ENCODE measurements at places on chromosomes 3 and 15.

DNA sequence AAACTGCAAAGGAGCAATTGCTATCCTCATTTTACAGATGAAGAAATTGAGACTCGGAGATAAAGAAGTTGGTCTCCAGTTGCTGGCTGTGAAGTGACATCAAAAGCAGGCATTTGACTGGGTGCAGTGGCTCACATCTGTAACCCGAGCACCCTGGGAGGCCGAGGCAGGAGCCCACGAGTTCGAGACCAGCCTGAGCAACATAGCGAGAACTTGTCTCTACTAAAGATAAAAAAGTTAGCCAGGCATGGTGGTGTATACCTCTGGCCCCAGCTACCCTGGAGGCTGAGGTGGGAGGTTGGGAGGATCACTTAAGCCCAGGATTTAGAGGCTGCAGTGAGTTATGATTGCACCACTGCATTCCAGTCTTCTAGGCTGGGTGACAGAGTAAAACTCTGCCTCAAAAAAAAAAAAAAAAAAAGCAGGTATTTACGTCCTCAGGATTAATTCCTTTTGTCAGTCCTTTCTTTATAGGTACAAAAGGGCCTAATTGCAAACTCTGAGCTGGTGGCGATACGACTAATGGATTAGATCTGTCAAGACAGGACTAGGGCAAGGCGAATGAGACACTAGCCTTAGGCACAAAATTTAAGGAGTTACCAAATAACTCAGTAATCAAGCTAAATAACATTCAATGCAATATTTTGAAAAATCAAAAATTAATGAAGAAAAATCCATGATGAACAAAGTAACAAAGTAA lies 5.9 kb upstream of the DNASE1L3 start:
- no peak for DNase-seq

DNA sequence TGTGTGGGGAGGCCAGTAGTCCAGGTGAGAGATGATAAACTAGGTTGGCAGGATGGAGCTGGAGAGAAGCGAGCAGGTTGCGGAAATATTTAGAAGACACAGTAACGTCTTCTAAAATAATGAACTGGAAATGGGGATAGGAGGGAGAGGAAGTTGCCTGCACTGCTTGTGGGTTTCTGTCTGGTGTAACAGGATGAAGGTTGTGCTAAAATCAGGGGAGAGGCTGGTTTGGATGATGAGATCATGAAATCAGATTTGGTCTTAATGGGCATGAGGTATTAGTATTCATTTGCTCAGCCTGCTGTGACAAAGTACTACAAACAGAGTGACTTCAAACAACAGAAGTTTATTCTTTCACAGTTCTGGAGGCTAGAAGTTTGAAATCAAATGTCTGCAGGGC lies 32.1 kb upstream of the TNFAIP8L3 start:
- DNase-seq, result no peak

DNA sequence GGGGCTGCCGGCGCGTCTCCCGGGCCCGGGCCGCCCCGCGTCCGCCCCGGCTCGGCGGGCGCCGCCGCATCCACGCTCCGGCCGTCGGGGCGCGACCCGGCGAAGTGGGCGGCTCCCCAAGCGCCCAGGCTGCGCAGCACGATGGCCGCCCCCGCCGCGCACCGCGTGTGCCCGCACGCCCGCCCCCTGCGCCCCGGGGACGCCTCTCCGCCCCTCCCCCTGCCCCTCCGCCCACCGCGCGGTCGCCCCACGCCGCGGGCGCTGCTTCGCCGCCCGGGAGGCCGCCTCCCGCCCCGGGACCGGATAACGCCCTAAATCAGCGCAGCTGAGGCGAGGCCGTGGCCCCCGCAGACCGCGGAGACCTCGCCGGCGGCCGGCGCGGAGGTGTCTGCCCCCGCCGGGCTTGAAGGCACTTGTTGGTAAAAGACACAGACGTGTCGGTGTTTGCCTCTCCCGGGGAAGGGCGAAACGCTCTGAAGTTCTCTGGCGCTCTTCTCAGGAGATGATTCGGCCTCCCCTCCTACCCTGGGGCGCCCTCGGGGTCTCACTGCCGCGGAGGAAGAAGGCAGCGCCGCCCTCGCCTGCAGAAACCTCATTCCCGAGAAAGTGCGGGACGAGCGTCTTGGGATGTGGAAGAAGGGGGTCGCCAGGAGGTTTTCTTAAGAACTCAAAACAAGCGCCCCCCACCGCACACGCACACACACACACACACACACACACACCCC lies at the start of gene BNC1:
BNC1 (minus strand) TSS at position 106 of the 725 bp plus-strand sequence; CDS start at position 70, 36 bp downstream.
- DNase-seq, result no peak

DNA sequence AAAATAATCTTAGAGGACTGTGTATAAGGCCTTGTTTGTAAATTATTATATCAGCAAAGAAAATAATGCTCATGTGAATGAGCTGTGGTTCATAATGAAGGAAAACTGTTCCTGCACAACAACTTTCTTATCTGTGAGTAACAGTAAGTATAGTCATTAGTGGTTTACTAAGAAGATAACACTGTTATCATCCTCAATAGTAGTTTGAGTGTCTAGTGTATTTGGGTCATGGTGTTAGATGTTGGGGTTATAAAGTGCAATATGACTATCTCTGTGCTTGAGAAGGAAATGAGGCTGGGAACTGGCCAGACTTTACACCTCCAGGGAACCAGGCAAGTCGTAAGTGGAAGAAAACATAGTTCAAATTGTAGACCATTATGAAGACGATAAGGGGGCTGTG lies 15.6 kb downstream of the VPS8 start:
- DNase-seq, result no peak

DNA sequence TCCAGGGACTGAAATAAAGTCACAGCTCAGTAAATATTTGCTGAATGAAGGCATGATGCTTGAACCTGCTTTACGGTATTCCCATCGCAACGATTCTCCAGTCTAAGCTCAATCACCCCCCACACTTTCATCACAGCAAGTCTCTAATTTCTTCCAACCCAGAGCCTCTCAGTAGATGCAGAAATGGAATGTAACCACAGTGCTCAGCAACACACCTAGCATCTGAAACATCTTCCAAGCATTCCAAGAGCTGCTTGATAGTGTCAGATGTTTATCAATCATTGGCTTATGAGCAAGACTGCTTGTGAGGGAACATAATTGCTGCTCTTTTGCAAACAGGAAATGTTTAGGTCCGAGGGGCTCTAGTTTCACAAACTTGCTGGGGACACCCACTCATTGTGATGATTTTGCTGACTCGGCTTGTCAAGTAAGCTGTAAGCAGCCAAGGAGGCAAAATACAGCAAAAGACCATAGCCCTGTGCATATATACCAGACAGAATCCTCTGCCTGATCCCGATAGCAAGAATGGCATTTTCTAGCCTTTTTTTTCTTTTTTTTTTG lies 751.2 kb downstream of the NR2F2 start:
- no peak for DNase-seq

DNA sequence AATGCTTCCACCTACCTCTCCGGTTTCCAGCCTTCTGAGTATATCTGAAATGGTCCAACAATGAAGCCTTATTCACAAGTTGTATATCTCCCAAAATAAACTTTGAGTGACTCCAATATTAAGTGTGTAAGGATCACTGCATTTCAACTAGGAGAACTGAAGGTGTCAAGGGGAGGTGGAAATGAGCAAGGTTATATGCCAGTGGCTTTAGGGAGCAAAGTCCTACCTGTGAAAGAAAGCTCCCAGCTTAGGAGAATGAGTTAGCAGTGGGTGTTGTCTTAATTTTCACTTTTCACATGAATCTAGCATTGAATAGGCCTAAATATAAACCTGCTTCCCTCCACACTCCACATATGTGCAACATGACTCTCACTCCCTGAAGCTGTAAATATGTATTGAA lies 29.0 kb downstream of the LMCD1 start:
- no peak for DNase-seq

- no peak for DNase-seq
These were observed 2.2 kb downstream of the NXPE3 start for GRCh38 chr3:101781166-101781565.

GRCh38 chr3:25962255-25962654 lies 172.4 kb downstream of the OXSM start:
- DNase-seq, result no peak

DNA sequence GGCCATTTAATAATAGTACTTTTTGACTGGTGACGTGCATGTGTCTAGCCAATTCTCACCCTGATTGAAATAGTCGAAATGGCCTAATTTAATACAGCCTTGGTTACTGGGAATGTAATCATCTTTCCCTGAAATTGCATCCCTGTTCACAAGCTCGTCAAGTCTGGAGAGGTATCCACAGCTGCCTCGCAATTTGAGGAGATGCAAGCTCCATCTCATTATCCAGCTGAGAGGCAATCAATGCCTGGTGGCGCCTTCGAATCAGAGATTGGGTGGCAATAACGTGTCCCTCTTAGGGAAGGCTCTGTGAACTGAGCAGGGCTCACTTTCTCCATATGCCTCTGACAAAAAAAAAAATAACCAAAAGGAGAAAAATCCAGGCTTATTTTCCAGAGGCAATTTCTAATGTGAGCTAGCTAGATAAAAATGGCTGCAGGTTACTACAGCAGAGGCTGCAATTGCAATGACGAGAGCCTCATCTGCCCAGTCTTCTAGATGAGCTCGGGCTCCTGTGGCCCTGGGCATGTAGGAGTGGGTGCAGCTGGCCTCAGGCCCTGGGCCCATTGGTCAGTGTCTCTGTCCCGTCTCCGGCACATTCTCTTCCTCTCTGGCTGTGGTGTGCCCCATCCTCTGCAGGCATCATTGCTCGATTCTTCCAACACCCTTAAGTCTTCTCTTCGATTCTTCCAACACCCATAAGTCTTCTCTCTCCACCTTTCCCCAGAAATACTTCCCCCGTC lies 487.5 kb downstream of the GABRG3 start:
- DNase-seq, result no peak

DNA sequence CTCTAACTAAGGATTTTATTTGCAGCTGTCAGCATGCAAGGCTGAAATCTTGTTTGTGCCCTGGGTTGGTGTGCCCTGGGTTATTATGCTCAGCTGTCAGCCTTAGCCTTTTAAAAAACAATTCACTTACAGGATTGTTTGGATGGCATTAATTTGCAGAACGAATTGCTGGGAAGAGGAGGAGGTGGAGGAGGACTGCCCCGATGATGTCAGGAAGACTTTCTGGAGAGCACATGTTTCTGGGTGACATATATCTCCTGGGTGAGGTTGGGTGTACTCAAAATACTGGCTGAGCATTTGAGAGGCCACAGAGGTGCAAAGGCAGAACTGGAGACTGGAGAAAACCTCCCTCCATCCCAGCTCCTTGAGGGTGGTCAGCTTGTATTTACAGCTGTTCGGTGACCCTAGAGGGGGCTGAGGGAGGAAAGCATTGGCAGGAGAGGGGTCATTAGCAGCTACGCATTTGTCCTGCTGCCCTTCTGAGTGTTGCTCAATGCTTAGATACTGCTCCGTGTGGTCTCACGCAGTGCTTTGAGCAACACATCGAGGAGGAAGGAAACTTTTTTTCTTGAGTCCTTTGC lies 59.8 kb upstream of the PSMD6 start:
- no peak for DNase-seq

GRCh38 chr15:82792068-82792467 lies 13.8 kb downstream of the FSD2 start:
- DNase-seq, result no peak

DNA sequence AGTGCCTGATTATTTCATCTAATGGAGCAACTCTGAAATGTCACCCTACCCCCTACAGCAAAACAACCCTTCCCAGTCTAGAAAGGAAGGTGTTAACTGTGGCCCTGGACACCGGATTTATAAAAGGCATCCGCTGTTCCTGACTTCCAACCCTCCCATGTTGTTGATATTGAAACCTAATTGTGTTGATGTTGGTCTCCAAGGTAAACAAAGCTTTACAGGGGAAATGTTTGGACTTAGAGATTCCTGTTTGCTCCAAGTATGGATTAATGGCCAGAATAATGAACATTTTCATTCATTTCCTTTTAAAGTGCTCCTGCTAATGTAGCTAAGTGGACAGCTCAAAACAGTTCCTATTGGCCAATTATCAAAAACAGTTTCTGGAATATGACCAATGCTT lies 19.4 kb upstream of the LMCD1 start:
- no peak for DNase-seq

DNA sequence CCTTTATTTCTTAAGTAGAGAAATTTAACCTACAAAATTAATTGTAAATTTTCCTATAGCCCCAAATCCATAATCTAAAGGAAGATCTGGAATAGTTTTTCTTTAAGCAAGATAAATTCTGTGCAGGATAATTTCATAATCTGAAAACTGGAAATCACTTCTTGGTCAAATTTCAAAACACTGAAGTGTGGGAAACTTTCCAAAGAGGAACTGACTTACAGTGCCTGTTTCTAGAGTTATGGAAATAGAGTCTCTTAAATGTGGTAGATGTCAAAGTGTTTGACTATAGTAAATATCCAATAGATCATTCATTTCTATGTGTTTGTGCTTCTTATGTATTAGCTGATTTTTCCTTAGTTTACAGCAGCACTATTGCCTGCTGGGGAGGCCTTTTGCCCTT lies 1.6 kb upstream of the P2RY13 start:
- DNase-seq, result no peak

DNA sequence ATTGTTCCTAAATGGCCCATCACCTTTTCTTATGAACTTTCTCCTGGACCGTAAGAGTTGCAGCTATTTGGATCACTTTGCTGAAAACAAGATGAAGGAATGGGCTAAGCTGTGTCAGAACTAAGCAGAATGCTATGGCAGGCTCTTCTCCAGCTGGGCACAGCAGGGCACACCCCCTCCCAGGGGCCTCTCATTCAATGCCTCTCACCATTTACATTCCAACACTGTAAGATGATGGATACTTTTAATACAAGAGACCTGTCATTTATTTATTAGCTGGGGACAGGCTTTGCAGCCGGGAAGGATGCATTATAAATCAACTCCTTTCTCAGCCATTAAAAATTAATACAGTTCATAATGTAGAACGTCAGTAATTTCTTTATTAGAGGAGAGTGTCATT lies 240.1 kb downstream of the NTRK3 start:
- DNase-seq, result no peak

DNA sequence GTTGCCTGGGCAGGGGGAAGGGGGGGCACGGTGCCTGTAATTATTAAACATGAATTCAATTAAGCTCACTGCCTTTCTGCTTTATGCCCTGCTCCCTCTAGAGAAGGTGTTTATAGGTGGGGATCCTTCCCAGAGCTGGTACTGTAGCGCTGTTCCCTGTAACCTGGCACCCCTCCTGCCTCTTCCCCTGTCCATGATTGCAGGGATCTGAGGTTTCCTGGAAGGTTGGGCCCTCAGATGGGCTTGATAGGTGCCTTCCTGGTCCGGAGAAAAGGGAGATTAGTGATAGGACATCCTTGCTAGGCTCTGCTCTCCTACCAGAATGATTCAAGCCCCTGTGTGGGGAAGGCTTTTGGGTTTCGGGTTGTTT lies 2.1 kb upstream of the FAM131A start:
- no peak for DNase-seq

GRCh38 chr3:124142389-124142970 lies 150.6 kb upstream of the ROPN1 start:
- DNase-seq, result no peak

- peak; percentile 15 for DNase-seq
These were observed 115.8 kb downstream of the GHSR start for GRCh38 chr3:172332256-172333041.

- DNase-seq, result no peak
These were observed 15.9 kb downstream of the VILL start for GRCh38 chr3:38006445-38006995.

GRCh38 chr3:122797291-122797690 lies 2.4 kb downstream of the SLC49A4 start:
- no peak for DNase-seq
